AG08396 (cell line): ENCODE measurements at places on chromosomes 13 and 19.

DNA sequence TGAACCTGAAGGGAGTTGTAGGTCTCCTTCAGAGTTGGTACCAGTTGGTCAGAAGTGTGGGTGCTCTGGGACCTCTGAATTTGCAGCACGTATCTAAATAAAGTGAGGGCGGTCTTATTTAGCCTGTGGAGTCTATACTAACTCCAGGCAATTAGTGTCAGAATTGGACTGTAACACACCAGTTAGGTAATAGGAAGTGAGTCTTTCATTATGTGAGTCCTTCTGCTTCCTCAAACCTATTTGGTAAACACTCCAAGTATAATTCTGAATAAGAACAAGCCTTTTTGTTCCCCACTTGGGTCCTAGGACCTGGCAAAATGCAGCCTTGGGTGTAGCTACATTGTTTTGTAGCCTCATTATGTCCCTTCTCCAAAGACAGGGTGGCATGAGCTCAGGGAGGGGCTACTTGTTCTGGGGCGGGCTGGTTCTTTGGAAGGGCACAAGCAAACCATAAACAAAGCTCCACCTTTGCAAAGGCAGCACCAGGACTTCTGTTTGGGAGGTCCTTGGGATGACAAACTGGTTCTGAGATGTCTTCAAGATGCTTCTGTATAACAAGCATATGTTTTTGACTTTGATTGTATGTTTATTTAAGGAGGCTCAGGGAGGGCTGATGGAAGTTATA is 418.0 kb downstream of the ZNF536 start:
- no peak for DNase-seq

- no peak for DNase-seq
These were observed 4.7 kb upstream of the PTGIR start for GRCh38 chr19:46629546-46630025.

DNA sequence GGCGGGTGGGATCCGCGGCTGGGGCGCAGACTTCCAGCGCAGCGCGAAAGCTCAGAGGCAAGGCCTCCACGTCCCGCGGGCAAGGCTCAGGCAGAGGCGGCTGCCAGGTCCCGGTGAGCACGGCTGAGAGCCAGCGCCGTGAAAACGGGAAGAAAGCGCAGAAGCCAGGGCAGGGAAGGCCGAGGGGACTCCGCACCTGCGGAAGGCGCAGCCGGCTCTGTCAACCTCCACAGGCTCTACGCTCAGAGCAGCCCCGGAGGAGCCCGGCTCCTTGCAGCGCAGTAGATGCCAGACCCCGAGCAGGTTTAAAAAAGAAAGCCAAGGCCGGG is 131.0 kb downstream of the RNF17 start:
- no peak for DNase-seq

DNA sequence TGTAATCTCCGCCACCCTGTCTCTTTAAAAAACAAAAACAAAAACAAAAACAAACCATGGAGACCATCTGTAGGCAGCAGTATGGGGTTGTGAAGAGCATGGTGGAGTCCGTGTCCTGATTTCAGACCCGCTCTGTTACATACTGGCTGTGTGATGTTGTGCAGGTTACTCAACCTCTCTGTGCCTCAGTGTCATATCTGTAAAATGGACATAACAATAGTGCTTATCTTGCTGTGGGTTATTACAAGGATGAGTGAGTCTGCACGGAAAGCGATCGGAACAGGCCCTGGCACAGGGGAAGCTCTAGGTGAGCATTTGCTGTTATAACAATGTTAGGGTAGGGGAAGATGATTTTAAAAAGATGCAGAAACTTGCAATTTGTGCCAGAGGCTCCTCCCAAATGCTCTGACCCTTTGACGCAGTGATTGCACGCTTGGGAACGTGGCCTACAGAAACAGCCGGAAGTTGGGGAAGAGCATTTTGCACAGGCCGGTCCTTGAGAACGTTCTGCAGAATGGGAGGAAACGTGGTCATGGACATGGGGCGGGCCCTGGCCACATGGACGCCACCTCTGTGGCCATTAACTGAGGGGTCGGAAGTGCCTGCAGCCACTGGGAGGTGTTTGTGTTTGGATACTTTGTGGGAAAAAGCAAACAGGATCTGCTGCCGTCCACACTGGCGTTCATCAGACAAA is 15.7 kb upstream of the SELENOW start:
- no peak for DNase-seq

GRCh38 chr19:28881616-28882015 is 331.3 kb downstream of the UQCRFS1 start:
- DNase-seq: no peak

GRCh38 chr13:94198681-94199080 is 280.8 kb downstream of the DCT start:
- DNase-seq: no peak

DNA sequence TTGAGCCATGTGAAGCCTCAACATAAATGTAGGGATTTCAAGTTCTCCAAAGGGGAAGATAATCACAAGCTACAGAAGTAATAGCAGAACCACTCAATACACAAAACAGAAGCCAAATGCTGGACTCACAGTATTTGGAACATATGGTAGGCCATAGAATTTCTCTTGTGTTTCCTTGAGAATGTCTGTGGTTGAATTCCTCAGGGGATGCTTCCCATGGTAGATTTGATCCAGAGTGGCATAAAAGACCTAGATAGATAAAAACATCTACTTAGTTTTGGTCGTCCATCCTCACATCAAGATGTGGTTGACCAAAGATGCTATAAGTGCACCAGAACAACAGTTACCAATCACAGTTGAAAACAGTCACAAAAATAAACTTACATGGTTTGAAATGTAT is 83.4 kb downstream of the MIPEP start:
- DNase-seq: no peak

GRCh38 chr19:29724102-29724641 is 9.1 kb upstream of the C19orf12 start:
- DNase-seq: peak; percentile 36

DNA sequence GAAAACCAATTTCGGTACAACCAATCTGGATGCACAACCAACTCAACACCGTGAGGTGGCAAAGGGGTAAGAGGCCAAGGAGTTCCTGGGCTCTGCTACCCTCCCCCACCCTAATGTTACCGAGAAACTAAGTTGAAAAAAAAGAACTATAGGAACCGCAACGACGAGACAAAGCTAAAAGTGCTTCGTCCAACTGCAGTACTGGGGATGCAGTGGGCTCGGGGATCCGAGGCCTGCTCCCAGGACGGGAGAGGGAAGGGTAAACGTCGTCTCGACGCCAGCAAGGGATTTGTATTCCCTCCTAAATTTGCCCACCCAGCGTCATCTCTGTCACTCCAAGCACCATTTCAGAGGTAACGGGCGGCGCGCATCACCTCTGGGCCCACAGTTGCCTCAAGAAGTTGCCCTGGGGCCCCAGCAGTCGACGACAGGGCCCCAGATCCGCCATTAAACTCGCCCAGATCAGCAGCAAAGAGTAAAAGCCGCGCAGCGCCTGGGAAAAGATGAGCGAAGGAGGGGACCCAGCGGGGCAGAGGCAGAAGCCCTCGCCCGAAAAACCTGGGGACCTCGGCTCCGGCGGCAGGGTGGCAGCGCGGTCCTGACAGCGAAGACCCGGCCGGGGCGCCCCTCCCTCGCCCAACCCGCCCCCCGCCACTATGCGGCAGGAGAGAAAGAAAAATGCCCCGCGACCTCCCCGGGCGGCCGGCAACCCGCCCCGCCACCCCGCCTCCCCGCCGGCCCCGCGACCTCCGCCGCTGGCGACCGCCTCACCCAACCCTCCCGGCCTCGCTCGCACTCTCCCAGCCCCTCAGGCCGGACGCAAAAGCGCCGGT is 752 bp downstream of the ZMYM5 start:
- DNase-seq: peak; percentile 29

GRCh38 chr19:53600217-53600616 is 31.6 kb upstream of the DPRX start:
- no peak for DNase-seq

- no peak for DNase-seq
These were observed 38.0 kb upstream of the TPM4 start for GRCh38 chr19:16038196-16038695.

GRCh38 chr13:35499196-35499662 is 22.7 kb upstream of the MAB21L1 start:
- no peak for DNase-seq

DNA sequence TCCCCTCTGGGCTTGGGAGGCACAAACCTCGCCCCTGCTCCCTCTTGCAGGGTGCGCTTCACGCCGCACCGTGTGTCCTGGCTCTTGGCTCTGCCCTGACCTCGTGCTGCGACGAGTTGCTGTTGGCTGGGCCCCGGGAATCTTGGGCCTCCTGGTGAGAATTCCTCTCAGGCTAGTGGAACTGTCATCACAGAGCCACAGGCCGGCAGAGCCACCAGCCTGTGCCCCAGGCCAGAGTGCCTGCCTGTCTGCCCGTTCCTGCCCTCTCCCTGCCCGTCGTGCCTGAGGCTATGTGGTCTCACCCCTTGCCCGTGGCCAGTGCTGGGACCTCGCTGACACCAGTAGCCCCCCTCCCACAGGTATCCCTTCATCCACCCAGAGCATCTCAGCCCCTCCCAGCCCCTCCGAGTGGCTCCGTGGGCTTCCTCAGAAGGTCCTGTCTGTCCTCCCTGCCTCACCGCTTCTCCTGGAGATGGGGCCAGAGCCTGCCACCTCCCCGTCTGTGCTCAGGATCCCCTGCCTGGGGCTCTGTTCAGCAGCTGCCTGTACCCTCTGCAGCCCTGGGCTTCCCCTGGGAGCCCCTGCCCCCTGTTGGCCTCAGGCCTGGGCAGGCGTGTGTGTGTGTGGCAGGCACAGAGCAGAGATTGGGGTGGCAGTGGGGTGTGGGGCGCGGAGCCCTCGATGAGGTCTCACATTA is 13.3 kb downstream of the NDUFB7 start:
- DNase-seq: no peak

DNA sequence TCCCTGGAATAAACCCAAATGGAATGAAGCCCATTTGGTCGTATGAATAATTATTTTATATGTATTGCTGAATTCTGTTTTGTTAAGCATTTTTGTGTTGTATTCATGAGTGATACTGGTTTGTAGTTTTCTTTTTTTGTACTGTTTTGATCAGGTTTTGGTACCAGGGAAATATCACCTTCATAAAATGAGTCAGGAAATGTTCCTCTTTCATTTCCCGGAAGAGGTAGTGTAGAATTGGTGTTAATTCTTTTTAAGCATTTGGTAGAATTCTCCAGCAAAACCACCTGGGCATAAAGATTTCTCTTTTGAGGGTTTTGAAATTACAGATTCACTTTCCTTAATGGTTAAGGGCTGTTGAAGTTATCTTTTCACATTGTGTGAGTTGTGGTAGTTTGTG is 13.3 kb downstream of the SPATA13 start:
- no peak for DNase-seq

DNA sequence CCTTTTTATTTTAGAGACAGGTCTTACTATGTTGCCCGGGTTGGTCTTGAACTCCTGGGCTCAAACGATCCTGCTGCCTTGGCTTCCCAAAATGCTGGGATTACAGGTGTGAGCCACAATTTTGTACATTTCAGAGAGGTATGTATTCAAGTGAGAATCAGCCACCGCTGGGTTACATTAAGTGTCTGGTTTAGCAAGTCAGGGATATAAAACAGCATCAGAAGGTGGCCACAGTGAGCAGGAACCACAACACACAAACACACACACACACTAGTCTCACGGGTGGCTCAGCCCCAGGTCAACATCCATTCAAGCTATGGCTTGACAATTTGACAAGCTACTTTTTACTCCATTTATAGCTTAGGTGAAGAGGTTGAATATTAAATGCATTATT is 20.2 kb downstream of the KLK5 start:
- no peak for DNase-seq

DNA sequence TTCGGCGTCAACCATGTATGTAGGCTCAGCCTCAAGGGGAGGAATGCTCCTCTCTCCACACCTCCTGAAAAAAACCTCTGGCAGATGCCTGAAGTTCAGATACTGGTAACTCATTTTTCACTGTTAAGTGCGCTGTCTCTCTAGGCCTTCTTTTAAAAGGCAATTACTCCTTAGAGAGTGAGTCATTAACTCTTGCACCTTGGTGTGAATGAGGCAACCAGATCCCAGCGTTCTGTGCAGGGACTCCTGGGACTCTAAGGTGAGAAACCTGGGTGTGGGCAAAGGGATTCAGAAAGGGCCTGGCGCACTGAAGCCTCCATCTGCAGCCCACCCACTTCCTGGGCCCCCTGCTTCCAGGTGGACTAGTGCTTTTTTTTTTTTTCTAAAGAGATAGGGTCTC is 71.7 kb downstream of the SIAH3 start:
- DNase-seq: no peak

DNA sequence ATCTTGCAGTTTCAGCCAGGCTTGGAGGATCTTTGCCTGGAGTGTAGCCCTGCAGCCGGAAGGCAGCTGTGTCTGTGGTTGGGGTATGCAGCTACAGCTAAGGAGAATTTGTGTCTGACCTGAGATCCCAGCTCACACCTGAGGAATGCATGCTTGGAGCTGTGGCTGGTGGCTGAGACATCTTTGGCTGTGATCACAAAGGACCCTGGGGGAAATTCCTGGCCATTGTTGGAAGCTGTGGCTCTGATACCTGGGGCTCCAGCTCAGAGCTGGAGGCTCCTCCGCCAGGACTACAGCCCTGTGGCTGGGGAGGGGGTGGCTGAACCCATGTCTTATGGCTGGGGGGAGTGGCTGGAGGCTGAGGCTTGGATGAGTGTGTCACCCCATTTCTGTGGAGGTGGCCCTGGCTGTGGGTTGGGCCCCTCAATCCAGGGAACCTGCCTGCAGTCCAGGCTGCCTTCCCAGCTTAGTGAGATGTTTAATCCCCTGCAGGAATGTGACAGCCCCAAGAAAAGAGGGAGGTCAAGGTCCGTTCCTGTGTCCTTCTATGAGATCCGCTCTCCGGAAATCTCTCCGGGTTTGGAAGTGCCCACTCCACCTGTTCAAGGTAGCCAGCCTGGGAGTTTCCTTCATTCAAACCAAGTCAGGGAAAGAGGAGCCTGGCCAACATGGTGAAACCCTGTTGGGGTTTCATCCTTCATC is 27.6 kb downstream of the ARHGEF18 start:
- no peak for DNase-seq

GRCh38 chr13:99231721-99232120 is 26.5 kb downstream of the GPR18 start:
- no peak for DNase-seq

- DNase-seq: peak; percentile 47
These were observed 463 bp upstream of the TSC22D1 start for GRCh38 chr13:44576351-44577235.

DNA sequence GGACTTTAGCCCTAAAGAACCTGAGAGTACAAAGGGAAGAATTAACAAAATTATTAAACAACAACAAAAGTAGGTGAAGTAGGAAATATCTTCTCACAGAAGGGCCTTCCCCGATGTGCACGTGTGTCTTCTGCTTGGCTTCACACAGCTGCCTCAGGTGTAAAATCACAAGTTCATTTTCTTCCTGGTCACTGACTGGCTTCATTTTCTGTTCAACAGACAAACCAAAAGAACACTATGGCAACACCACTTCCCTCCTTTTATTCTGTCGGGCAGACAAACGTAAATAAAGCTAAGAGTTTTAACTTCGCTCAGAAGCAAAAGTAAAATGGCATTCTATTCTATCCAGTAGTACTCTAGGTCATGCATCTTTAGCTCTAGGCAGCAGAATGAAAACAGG is 140.9 kb downstream of the TBC1D4 start:
- no peak for DNase-seq
